Stimulated activated CD4-positive, alpha-beta T cell treated with anti-CD3 and anti-CD28 coated beads, TNF-alpha, amount 100 ng/mL, for 1 hour (primary cell): ENCODE measurements at places on chromosomes 5 and 9.
A peak's percentile ranks its signal among the peaks of the same experiment; 100 is the strongest.

DNA sequence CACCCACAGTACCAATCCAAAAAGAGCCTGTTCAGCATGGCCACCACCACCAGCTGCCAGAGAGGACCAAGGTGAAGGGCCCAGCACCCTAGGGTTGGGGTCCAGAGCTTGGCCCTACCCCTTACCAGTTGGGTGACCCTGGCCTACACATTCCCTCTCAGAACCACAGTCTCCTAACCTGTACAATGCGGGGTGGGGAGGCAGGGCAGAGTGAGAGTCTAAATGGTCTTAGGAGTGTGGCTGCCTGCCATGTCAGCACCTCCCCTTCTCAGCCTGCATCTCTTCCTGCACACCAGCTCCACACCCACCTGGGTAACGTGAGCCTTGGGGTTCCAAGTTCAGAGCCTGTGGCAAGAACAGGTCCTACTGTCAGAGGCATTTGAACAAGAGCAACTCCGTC is 92.2 kb downstream of the C5orf15 start:
- no peak for DNase-seq

DNA sequence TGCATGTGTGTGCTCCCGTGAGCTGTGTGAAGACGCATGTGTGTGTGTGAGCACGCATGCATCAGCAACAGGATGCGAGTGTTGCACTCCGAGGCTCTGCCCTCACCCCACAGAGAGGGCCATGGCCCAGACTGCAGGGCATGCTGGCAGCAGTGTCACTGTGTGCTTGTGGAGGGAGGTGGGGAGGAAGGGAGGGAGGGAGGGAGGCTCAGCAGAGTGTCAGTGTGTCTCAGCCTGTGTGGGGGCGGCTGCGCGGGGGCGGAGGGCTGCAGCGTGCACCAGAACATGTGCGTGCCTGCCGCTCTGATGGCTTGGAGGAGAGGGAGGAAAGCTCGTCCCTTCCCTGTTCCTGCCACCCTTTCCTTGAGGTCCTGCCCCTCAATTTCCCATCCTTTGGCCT is 5.3 kb downstream of the CAMK2A start:
- no peak for DNase-seq

- no peak for DNase-seq
Measured at GRCh38 chr5:158450751-158451171, 591.8 kb upstream of the CLINT1 start.

GRCh38 chr9:98228392-98229089 is 26.9 kb downstream of the TBC1D2 start:
- DNase-seq: no peak

DNA sequence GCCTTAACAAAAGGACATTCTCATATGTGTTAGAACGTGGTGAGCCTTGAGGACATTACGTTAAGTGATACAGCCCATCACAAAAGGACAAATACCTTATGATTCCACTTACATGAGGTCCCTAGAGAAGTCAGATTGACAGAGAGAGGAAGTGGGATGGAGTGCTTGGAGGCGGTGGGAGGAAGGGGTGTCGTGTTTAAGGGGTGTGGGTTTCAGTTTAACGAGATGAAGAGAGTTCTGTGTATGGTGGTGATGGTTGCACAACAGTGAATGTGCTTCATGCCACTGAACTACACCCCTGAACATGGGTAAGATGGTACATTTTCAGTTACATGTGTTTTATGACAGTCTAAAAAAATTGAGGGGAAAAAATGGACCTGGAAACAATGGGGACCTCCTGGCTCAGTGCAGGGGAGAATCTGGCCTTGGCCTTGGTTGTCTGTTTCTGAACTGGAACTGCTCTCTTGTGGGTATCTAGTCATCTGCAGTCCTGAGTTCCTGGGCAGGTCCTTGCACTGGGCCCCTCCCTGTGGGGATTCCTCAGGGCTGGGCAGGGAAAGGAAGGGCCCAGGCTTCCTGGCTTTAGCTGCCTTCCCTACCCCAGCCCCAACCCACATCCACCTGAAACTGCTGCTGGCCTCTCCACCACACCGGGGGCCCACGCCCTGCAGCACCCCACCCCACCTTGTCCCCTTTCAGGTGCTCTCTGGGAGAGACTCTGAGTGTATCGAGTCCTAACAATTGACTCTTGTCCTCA is 17.8 kb downstream of the LRRC8A start:
- no peak for DNase-seq

- no peak for DNase-seq
Measured at GRCh38 chr5:181127907-181128626, 2.9 kb downstream of the OR2V1 start.

DNA sequence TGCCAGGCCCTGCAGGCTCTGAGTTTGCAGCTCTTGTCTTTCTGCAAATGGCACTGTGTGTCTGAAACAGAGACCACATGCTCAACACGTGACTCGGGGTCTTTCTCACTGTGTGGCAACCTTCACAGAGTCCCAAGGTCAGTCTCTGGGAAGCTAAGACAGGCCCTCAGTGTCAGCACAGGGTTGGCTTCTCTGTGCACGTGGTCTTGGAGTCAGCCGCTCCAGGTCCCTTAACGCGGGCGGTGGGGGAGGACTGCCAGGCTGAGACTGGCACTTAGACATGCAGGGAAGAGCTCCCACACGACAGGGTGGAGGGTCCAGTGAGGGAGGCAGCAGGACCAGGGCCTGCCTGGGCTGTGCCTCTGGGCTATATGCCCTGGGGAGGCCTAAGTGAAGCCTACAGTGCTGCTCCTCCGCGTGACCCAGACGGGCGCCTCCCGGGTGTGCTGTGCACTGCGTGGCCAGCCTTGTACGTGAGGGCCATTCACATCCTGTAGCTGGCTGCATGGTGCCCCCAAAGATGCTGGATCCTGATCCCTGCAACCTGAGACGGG is 76.8 kb downstream of the ADAMTS2 start:
- no peak for DNase-seq

- no peak for DNase-seq
Measured at GRCh38 chr5:177353093-177353492, 1.6 kb upstream of the LMAN2 start.

DNA sequence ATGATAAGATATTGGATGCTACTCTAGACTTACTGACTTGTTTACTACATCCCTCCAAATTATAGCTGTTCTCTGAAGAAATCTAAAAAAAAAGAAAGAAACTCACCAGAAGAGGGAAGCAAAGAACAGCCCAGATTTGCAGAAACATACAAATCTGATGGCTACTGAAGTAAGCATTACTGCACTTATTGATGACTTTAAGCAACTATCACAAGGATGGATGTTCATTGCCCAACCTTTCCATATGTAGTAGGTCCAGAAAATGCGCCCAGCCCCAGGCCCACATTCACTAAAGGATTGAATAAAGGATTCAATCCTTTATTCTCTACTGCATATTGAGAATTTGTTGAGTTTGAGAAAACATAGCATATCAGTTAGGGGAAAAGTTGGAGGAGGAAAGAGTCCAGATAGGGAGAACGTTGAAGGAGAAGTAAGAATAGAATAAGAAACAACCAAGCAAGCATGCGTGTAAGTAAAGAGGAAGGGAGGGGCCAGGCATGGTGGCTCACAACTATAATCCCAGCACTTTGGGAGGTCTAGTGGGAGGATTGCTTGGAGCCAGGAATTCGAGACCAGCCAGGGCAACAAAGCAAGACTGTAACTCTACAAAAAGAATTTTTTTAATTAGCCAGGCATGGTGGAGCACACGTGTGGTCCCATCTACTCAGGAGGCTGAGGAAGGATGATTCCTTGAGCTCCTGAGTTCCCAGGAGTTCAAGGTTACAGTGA is 33.8 kb upstream of the DTWD2 start:
- DNase-seq: no peak

- DNase-seq: no peak
Measured at GRCh38 chr5:32935283-32935682, 224.2 kb downstream of the NPR3 start.

GRCh38 chr5:135244620-135245021 is 154.4 kb downstream of the MACROH2A1 start:
- DNase-seq: no peak

GRCh38 chr5:126872561-126873354 is 95.8 kb downstream of the LMNB1 start:
- DNase-seq: no peak

- DNase-seq: no peak
Measured at GRCh38 chr9:131574730-131575640, 29.7 kb downstream of the PRRT1B start.

- no peak for DNase-seq
Measured at GRCh38 chr5:59660737-59661136, 232.8 kb downstream of the PDE4D start.

DNA sequence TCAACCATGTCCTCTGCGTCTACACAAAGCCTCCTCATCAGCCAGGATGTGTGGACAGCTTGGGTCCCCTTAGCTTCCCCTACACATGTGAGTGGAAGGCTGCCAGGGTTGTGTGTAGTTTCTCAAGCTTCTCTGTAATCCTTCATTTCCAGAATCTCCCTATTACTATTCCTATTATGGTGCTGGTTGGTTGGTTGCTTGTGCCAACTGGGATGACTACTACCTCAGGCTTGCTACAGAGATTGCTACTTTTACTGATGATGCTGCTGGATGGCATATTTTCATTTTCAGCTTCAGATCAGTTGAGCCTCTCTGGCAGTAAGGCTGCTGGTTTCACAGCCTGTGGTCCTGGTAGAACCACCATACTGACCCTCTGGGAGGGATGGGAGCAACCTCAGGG is 39.9 kb downstream of the ATG10 start:
- DNase-seq: no peak

- DNase-seq: no peak
Measured at GRCh38 chr9:131277287-131277909, 1.1 kb upstream of the FAM78A start.

GRCh38 chr9:4713849-4714248 is 27.2 kb downstream of the AK3 start:
- DNase-seq: no peak

GRCh38 chr9:89940625-89941024 is 335.8 kb downstream of the GADD45G start:
- DNase-seq: no peak

GRCh38 chr5:61420016-61420415 is 88.0 kb downstream of the ZSWIM6 start:
- no peak for DNase-seq

GRCh38 chr5:59716029-59716428 is 177.5 kb downstream of the PDE4D start:
- no peak for DNase-seq

GRCh38 chr9:99822806-99823591 is 1.3 kb downstream of the NR4A3 start:
- DNase-seq: no peak

DNA sequence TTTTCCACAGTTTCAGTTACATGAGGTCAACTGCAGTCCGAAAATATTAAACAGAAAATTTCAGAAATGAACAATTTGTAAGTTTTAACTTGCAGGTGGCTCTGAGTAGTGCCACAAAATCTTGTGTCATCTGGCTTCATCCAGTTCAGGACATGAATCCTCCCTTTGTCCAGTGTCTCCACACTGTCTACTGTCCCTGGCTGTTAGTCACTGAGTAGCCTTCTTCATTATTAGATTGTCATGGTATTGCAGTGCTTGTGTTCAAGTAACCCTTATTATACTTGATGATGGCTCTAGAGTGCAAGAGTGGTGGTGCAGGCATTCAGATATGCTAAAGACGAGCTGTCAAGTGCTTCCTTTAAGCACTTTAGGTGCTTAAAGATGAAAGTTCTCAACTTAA is 65.3 kb downstream of the CFAP95 start:
- DNase-seq: no peak

- DNase-seq: no peak
Measured at GRCh38 chr9:105131981-105132380, 112.5 kb upstream of the SLC44A1 start.

GRCh38 chr9:114350636-114351401 is 21.1 kb downstream of the ORM2 start:
- DNase-seq: no peak

- DNase-seq: peak; percentile 45
Measured at GRCh38 chr5:176365351-176366231, at the start of gene ARL10. Gene ARL10 (plus strand): TSS chr5:176365487. CDS start chr5:176365564, 77 bp downstream.

- DNase-seq: no peak
Measured at GRCh38 chr5:850511-851006, at the start of gene ZDHHC11. Gene ZDHHC11 (minus strand): TSS chr5:850986. CDS start chr5:850602, 384 bp downstream.

DNA sequence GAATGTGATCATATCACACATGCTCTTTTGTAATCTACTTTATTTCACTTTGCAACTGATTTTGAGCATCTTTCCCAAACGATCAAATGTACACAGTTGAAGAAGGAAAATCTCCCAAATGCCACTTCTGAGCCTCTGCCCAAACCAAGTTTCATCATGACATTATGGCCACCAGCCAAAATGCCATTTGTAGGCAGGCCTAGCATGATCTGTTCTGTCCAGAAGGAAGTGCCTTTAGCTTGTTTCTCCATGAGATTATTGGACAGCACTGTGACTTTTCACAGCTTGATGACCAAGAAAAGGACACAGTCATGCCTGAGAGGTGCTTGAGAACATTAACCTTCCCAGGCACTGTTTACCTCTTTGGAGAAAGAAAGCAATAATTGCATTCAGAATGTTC is 73.2 kb upstream of the PIP5K1B start:
- DNase-seq: no peak

DNA sequence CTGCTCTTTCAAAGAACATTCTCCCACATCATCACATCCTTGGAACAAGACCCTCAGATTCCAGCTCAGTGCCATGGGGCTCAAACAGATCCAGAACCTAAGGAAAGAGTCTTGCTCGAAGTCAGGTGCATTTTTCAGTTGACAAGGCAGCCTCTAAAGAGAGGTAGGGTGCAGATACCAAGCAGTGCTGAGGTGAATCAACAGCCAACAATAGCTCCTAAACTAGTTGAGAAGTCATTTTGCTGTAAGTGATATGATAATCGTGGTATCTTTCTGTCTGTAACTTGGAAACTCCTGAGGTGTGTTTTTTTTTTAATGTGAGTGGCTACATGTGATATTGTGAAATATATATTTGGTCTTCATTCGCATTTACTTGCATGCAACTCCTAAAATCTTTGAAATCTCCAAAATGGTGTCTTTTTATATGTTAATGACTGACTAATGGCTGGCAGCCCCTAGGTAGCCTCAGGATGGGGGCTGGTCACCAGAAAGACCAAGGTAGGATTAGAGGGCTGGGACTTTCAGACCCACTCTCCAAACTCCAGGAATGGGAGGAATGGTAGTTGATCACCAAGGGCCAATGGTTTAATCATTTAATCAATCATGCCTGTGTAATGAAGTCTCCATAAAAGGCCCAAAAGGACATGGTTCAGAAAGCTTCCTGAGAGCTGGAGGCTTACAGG is 96.6 kb downstream of the SERINC5 start:
- DNase-seq: no peak

GRCh38 chr9:28034242-28034641 is 461.0 kb upstream of the C9orf72 start:
- no peak for DNase-seq
